ENCODE measurements at places on chromosomes 5 and 9.

DNA sequence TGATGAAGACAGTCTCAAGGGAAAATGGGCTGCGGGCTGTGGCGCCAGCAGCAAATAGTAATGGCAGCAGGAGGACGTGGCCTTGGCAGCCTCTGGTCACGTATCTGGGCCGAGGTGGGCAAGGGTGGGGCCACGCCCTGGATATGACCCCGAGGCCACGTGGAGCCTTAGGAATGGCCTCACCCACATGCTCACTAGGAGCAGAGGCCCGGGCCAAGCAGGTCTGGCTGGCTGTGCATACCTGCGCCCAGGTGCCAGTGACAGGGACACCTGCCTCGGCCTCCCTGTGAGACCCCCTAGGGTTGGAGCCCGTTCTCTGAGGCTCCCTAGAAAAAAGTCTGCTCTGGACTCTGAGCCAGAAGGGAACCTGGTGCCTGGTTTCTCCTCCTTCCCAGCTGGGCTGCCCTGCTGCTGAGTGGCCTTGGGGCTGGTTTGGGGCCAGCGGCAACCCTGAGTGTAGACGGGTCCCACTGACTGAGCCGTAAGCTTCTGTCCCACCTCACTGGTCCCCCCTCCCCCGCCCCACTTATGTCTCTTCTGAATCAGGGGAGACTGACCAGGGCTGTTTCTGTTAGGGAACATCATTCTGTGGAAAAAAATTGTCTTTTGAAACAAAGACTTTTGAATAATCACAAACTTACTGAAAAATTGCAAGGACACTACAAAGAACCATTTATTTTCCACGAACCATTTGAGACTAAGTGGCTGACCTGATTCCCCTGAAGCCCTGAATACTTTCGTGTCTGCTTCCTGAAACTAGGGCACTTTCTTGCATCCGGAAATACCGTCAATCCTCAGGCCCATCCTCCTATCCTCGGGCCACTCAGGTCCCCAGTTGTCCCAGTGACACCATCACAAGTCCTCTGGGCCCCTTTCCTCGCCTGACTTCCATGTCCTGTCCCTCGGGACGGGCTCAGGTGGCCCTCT, 60.8 kb downstream of the WNK2 start:
- no peak for DNase-seq

DNA sequence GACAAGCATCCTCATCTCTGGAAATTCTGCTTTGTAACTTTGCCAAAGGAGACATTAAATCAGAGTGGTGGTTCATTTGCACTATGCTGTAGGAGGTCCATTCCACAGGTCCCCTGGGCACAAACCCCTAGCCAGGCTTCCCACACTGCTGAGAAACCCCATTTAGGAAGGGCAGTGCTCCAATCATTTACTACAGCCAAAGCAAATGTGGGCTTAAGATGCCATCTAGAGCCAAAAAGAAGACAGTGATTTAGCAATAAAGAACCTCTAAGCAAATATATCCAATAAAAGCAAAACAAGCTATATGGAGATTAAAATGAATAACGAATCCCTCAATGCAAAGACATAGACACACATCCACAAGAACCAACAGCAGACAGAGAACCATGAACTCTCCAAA, 129.0 kb upstream of the ALDH1B1 start:
- DNase-seq, result no peak

DNA sequence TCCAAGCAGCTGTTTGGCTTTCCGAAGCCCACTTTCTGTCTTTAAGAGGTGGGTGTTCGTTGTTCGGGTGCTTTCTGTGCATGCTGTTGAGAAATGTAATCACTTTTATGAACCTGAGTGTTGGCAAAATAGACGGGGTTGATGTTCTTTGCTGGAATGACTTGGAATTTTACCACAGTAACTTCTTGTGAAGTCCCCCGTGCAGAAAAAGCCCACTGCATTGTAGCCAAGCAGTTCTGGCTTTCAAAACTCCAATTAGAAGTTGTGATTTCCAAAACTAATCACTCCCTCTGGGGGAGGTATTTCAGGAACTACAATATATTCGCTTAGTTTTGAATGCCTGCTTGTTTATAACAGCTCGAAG, 111.1 kb downstream of the PAM start:
- no peak for DNase-seq

GRCh38 chr5:72242796-72243475, 77.1 kb downstream of the MRPS27 start:
- no peak for DNase-seq

GRCh38 chr9:89661391-89661949, 56.7 kb downstream of the GADD45G start:
- no peak for DNase-seq

- no peak for DNase-seq
These were observed 218.4 kb upstream of the KLF4 start for GRCh38 chr9:107707915-107708441.

DNA sequence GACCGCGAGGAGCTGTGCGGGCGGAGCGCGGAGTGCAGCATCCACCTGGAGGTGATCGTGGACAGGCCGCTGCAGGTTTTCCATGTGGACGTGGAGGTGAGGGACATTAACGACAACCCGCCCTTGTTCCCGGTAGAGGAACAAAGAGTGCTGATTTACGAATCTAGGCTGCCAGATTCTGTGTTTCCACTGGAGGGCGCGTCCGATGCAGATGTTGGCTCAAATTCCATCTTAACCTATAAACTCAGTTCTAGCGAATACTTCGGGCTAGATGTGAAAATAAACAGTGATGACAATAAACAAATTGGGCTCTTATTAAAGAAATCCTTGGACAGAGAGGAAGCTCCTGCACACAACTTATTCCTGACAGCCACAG, 590 bp downstream of the PCDHA6 start:
- DNase-seq, result no peak

- no peak for DNase-seq
These were observed 30.0 kb upstream of the PCSK1 start for GRCh38 chr5:96463091-96463490.

DNA sequence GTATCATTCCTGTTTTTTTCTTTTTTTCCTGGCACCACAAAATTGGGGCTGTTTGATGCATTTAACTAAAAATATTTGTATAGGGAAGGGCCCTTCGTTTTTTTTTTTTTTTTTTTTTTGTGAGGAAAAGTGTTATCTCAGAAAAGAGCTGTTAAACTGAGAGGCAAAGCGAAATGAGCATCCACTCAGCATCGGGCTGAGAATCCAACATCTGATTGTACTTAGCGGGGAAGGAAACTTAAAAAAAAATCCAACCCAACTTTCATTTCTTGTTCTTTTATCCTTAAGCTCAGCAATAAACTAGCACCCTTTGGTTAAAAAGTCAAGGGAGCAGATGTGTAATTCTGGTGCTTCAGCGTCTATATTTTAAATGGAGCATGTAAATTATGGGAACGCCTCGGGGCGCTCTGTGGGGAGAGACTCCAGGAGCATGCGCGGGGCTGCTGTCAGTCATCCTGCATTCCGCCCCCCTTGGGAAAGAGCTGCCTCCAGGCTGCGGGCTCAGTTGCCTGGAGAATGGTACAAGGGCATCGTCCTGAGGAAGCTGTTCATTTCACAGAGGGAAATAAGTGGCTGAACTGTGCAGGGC, 33.3 kb downstream of the DMRT2 start:
- DNase-seq, result no peak

DNA sequence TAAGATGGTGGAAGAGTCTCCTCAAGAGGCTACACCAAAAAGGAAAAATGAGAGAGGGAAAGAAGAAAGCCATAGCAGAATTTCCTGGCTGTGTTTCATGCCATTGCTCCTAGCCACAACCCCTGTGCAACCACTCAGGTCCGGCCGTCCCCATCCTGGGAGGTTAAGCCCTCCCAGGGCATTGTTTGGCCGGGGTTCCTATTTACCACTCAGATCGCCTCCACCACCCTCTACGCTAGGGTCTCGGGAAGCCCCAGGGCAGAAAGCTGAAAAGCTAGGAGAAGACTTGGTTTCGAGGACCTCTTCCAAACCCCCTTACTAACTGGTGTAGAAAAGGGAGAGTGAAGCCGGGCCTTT, 715 bp downstream of the RC3H2 start:
- DNase-seq, result no peak

GRCh38 chr9:133074111-133074651, 12.4 kb downstream of the CEL start:
- no peak for DNase-seq

DNA sequence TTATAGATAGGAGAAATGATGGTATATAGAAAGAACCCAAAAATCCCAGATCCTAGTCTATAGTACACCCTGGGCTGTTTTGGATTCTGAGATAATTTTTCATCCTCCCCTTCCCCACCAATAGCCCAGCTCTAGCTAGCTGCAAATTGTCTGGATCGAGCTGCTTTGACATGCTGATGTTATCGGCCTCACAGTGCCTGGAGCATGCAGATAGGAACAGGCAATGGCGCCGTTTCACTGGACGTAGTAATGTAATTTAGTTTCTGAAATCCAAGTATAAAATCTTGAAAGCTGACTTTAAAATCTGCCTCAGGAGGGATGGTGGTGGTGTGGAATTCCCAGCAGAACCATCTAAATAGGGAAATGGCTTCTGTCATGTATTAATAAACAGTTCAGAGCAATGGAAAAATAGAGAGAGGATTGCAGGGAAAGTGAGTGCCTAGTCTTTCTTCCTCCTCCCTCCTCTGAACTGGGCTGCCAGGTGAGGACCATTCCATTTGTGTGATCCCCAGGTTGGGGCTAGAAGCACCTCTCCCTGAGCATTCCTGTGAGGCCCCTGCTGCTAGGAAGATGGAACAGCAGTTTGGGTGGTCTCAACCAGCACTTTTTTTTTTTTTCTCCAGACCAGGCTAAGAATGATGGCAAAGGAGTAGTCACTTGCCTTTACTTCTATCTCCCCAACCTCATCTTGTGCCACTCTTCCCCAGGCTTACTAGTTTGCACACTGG, 31.9 kb downstream of the FAM219A start:
- no peak for DNase-seq

- DNase-seq, result no peak
These were observed 56.9 kb downstream of the SNX24 start for GRCh38 chr5:122902263-122902662.

GRCh38 chr9:8429157-8429556, 629.6 kb upstream of the DMAC1 start:
- no peak for DNase-seq

DNA sequence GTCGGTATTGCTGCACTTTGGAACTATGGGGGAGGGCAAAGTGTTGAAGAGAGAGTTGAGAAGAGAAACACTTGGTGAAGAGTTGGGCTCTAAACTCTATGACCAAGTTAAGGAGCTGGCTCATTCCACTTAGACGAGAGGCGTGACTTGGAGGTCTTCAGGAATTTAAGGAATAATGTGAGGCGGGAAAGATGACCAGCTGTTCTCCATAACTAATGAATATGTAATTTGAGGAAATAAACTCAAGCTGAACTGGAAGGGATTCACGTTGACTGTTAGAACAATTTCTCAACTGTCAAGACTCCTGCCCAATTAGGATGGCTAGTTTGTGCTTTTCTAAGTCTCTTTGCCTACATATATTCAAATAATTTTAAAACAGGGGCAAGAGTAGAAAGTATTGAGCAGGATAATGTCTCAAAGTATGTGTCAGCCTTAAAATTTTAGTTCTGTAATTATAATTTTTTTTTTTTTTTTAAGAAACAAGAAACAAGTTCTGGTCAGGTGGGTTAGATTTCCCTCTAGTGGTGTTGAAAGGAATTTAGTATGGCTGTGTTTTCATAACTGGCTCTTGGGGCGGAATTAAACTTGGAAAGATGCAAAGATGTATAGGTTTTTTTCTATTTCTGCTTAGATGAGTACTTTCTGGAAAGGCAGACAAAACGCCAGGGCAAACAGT, 33.4 kb downstream of the TMEM252 start:
- DNase-seq, result no peak

Measured in T-cell (primary cell).